NCI-H187 (cell line): ENCODE measurements at places on chromosomes 12 and 14.

- DNase-seq = no peak
These were observed 59.8 kb upstream of the MED13L start for GRCh38 chr12:116337312-116337711.

DNA sequence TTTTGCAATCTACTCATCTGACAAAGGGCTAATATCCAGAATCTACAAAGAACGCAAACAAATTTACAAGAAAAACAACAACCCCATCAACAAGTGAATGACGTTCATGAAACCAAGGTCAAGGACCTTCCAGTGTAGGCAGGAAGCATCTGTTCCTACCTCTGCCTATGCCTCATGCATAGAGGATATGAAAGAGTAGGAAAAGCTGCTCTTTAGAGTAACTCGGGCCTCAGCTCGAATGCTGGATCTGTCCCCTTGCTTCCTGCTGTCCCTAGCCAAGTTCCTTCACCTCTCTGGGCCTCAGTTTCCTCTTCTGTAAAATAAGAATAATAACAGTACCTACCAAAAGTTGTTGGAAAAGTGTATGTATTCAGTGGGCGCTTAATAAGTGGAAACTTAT, 65.0 kb downstream of the FOXN4 start:
- no peak for DNase-seq

GRCh38 chr14:71619472-71619871, 312.8 kb upstream of the RGS6 start:
- DNase-seq = no peak

DNA sequence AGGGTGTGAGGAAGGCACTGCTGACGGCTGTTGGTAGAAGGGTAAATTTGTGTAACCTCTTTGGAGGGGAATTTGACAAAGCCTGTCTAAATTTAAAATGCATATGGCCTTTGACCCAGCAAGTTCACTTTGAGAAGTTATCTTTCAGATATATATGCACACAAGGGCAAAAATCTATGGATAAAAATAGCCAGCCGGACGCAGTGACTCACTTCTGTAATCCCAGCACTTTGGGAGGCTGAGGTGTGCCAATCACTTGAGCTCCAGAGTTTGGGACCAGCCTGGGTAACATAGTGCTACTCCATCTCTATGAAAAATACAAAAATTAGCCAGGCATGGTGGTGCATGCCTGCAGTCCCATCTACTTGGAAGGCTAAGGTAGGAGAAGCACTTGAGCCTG, 13.4 kb downstream of the UBC start:
- DNase-seq = no peak

DNA sequence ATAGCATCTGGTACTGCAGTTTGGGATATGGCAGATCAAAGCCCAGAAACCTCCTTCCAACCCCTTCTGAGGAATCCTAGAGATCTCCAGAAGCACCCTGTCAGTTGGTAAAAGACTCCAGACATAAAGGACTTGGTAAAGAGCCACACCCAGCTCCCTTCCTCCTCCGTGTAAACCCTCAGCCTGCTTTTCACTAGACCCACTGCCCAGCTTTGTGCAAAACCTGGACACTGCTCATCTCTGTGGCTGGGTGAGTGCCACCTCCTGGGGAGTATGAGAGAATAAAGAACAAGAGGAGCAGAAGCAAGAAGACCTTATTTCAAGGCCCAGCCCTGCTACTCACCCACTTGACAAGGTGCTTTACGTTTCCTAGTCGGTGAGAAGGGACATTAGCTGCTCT, 33.0 kb downstream of the ANO2 start:
- DNase-seq = no peak

DNA sequence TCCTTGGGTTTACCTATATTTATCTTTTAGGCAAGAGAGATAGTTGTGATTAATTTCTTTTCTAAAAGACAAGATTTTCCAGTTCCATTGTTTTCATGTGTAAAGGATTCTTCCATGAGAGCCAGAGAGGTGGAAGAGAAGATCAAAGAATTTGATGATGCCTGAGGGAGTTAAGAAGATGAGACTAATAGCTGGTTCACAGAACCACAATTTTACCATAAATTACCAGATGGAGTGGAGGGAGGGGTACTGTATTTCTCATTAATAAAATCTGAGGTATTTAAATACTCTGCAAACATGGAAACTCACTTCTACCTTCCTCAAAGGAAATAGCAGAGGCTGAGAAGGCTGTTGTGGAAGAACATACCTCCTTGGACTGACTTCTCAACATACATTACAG, 34.6 kb downstream of the ALKBH1 start:
- no peak for DNase-seq

DNA sequence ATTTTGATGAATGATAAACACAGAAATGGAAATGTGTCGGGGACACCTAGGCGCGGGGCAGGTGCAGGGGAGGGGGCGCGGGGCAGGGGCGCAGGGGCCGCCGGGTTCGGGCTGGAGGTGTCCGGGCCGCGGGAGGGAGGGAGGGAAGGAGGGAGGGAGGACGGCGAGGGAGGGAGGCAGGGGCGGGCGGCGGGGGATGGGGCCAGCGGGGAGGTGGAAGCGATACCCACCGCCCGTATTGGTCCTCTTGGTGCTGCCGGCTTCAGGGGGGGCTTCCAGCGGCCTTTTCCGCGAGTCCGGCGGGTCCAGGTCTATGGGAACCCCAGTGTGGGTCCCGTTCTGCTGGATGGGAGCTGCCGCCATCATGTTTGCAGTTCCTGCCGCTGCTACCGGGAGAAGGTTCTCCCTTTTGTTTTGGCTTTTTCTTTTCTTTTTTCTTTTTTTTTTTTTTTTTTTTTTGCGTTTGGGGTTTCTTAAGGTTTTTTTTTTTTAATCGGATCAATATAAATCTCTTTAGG, 703 bp downstream of the NOVA1 start:
- DNase-seq = no peak

DNA sequence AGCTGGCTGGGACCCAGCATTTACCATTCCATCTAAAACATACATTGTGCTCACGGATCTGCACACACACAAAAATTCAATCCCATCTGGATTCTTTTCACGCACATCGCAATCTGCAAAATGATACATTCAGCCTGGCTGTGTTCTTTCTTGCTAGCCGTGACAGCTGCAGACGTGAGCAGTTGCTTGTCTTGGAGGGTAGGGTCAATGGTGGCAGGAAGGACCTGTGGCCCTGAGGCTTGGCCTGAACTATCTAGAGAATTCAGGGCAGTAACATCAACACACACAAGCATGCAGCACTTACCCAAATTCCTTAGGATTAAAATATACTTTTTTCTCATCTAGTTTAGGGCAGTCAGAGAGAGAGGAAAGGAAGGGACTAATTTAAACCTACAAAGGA, 72.0 kb downstream of the DICER1 start:
- no peak for DNase-seq

- DNase-seq = no peak
These were observed 418.2 kb downstream of the FLRT2 start for GRCh38 chr14:85948153-85948552.

DNA sequence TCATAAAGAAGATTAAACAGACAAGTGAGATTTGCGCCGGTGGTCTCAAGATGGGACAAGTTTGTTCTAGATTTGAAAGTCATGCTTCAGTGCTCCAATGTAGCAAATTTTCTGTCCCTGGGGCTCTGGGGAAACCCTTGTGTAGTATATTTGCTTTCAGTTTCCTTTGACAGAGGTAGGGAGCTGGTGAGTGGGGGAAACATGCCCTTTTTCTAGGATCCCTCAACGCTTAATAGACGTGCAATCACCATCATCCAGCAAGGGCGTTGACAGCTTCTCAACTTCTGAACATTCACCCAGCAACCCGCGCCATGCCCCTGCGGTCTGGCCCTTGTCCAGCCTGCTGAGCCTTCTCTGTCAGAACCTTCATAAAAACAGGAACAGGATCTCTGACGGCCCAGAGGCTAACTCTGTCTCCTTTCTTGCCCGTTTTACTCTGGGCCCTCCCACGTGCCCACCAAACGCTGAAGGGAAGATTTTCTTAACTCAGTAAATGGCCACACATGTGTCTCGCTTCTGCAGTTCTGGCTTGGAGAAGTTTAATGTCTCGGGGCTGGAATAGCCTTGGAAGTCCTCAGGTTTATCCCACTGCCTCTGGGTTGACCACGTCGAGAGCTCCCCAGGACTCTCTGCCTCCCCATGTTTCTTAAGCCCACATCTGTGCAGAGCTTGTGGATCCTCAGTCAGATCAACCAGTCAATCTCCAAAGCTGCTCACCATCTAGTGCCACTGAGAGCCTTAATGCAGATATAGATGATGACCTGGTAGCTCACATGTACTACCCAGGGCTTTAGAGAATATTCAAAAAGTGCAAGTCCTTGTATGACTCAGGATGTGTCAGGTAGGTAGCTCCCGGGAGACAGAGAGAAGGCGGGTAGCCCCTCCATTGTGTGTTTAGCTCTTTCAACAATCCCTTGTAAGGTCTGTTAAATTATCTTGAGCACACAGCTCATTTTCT, 58.1 kb upstream of the CCND2 start:
- no peak for DNase-seq

DNA sequence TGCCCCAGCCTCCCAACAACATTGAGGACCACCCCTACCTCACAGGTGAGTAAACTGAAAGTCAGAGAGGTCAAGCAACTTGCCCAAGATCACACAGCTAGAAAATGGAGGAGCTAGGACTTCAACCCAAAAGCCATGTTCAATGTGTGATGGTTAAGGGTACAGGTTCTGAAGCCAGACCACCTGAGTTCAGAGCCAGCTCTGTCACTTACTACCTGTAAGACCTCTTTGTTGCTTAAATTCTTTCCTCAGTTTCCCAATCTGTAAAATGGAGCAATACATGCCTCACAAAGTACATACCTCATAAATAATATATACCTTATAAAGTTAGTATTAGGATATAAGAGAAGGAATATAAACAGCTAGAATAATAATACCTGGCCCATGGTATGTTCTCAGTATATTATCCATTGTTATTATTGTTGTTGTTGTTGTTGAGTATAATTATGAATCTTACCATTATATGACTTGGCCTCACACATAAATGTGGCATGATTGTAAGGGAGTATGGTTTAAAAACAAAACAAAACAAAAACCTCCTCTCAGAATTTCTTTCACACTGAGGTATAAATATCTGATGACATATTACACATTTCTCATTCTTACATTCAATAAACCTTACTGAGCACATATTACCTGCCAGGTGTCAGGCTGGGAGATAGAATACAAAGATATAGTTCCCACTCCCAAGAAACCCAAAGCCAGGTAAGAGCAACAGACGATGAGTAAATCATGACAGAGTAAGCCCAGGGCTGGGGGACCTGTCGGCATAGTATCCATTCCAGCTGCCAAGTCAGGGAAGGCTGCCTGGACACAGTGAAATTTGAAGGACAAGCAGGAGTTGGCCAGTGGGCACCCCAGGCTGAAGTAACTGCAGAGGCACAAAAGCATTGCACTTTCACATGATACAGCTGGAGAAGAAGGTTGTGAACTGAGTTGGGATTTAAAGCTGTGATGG, 19.6 kb downstream of the CMKLR1 start:
- DNase-seq = no peak

DNA sequence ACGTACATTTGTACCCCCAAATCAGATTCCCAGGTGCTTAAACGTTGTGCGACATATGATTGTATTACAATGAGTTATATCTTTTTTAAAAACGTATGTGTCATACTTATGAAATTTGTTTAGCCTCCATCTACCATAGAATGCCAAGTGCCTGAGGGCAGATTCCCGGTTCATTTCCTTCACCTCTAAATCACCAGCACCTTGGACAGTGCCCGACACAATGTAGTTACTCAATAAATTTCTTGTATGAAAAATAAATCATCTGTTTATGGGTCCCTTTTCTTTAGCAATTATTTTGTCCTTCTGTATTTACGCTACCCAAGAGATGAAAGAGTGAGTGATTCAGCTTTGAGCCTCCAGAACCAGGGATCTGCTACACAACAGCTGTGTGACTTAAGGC, 157.4 kb downstream of the TBX5 start:
- no peak for DNase-seq

- no peak for DNase-seq
These were observed 1.7 kb upstream of the KLRG1 start for GRCh38 chr12:8987685-8988084.

DNA sequence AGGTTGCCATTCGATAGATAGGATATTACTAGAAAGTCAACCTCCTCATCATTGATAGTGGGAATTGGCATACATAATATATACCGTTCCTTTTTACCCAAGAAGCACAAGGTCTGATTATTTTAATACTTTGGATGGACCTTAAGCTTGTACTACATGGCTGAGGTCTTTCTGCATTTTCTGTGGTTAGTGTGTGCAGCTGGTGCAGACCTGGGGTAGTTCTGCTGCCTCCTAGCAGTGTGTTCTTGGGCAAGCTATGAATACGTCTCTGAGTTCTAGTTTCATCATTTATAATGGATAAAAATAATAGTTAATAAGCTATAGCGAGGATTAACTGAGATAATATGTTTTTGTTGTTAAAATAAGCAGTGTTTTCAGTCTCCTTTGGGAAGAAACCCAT, 2.2 kb downstream of the ZDHHC17 start:
- no peak for DNase-seq

DNA sequence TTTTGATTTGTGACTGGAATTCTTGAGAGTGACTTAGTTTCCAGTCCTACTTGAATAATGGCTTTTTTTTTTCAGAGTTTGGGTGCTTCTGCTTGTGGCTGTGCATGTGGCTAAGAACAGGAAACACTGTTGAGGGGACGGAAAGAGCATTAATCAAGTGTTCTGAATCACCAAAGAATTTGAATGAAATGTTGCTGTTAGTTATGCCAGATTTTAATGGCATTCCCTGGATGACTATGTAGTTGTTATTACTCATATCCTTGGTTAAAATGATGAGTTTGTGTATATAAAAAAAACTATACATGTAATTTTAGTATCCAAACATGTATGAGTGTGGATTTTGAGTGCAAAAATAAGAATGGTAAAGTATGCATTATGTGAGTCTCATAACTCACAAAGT, 347.9 kb downstream of the BCAT1 start:
- no peak for DNase-seq

GRCh38 chr12:53380794-53381730, 1.1 kb downstream of the SP1 start:
- no peak for DNase-seq

DNA sequence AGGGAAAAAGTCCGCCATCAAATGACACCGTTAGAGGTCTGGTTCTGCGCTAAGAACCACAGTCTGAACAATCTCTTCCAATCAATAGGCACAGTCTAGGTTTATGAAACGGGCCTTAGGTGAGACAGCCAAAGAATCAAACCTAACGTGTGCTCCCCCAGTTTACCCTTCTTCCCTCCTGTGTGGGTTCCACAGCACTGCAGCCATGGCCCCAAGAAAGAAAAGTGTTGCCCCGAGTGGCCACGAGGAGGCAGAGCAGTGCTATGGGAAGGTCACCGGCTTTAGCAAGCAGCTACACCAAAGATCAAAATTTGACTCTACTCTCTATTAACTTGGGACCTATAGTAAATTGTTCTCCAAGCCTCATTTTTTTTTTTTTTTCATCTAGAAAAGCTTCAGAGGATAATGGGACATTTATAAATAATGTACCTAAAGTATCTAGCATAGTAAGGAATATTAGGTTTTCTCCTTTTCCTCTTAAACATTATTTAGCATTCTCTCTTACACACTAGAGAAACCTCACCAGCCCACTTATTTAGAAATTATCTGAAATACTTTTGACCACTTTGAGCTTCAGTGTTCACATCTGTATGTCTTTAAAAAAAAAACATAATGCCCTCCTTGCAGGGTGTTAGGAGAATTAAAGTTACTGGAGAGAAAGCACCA, 70.2 kb upstream of the GPHB5 start:
- DNase-seq = no peak

- no peak for DNase-seq
These were observed 42.1 kb downstream of the TMTC1 start for GRCh38 chr12:29741342-29742241.

- no peak for DNase-seq
These were observed 259.6 kb downstream of the AKAP6 start for GRCh38 chr14:32588448-32589320.

GRCh38 chr14:65259000-65259399, 153.5 kb upstream of the FUT8 start:
- no peak for DNase-seq
